Stimulated activated CD4-positive, alpha-beta T cell treated with anti-CD3 and anti-CD28 coated beads, Interleukin-2, amount 100 ng/mL, for 4 hours (primary cell): ENCODE measurements at places on chromosomes 13 and 19.

GRCh38 chr19:41872384-41872774 is 4.7 kb upstream of the CD79A start:
- no peak for DNase-seq

- DNase-seq: no peak
These were observed 6.3 kb downstream of the TSHZ3 start for GRCh38 chr19:31342926-31343325.

GRCh38 chr13:83943530-83944279 is 61.4 kb upstream of the SLITRK1 start:
- no peak for DNase-seq

DNA sequence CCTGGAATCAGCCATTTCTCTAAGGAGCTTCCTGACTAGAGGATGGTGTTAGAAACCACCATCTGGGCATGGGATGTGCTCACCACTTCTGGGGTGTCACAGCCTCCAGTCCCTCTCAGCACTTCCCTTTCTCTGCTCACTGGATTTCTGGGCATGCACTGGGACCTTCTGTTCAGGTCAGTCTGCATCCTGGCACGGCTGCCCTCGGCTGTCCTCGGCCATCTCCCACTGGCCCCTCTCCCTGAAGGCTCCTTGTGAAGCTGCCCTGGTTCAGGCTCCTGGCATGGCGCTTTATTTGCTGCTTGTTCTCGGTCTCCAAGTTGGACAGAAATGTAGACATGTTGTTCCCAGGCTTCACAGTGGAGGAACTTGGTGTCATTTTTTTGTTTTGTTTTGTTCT is 60.0 kb downstream of the TEX29 start:
- DNase-seq: no peak

- no peak for DNase-seq
These were observed 3.5 kb downstream of the OLFM2 start for GRCh38 chr19:9932835-9933234.

DNA sequence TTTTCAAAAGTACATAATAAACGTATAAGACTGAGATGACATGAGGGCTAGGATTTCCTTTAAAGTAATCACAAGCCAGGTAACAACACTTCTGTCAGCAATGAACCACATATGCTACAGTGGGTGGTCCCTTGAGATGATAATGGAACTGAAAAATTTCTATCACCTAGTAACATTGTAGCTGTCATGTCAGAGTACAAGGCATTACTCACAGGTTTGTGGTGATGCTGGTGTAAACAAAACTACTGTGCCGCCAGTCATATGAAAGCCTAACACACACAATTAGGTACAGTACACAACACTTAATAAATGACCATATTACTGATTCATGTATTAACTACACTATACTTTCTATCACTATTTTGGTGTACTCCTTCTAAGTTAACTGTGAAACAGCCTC is 36.8 kb downstream of the MIPEP start:
- no peak for DNase-seq

- DNase-seq: no peak
These were observed 32.0 kb upstream of the TUBGCP3 start for GRCh38 chr13:112619730-112620631.

DNA sequence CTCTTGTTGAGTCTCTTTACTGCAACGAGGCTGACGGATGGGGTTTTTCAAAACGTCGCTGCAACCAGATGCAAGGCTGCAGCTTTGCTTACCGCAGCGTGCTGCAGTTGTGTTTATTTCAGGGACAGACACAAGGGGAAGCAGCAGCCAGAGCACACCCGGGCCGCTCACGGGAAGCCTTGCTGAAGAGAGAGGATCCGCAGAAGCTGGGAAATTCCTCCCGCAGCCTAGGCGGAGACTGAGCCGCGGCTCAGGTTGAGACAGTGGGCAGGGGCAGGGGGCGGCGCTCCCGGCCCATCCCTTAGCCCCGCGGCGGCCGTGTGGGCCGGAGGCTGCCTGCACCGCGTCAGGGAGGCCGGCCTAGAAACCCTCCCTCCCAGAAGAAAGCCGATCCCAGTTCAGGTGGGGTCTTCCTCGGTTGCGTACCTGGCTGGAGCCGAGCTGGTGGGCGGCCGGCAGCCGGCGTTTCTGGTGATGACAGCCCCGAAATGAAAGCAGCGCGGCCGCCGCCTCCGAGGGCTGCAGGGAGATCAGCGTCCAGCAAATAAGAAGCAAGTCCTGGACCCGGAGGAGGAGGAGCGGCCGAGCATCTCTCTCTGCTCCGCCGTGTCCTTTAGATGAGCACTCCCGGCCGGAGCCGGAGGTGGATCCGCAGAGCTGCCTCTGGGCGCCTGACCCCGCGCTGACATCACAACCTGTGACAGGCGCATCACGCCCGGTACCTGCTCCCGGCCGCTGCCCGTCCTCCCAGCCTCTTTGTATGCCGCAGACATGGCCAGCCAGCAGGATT is at the start of gene FRY:
Gene FRY, plus strand, starts transcription at position 750 of the 790 bp plus-strand sequence. Its CDS starts 22 bp downstream, at position 772.
- peak; percentile 20 for DNase-seq

GRCh38 chr13:47415048-47415447 is 518.2 kb upstream of the HTR2A start:
- no peak for DNase-seq

DNA sequence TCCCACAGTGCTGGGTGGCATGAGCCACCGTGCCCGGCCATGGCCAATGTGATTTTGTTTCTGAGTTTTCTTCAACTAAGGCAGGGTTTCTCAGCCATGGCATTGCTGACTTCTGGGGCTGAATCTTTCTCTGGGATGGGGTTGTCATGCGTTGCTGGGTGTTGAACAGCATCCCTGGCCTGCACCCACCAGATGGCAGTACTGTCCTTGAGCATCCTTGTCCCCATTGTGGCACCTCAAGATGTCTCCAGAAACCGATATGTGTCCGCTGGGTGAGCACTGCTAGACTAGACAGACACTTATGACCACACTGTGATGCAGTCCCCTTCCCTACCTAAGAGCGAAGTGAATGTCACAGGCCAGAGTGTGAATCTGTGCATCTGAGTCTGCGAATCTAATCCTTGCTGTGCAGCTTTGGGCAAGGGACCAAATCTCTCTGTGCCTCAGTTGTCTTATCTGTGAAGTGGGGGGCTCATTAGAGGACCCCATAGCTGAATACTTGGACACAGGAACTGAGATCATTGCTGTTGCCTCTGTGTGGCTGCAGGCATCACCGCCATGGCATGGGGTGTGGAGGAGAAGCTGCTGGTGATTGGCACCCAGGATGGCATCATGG is 50.3 kb upstream of the SIN3B start:
- DNase-seq: peak; percentile 9
